ENCODE measurements at places on chromosomes 2 and 18.

- peak; percentile 14 for DNase-seq
Measured at GRCh38 chr2:64989982-64990614, 899 bp downstream of the SLC1A4 start.

GRCh38 chr2:28172114-28172898, 220.4 kb upstream of the FOSL2 start:
- DNase-seq: no peak

GRCh38 chr2:164992818-164993217, 37.5 kb upstream of the SLC38A11 start:
- peak; percentile 18 for DNase-seq

GRCh38 chr2:167890739-167891138, 356.7 kb downstream of the STK39 start:
- DNase-seq: no peak

DNA sequence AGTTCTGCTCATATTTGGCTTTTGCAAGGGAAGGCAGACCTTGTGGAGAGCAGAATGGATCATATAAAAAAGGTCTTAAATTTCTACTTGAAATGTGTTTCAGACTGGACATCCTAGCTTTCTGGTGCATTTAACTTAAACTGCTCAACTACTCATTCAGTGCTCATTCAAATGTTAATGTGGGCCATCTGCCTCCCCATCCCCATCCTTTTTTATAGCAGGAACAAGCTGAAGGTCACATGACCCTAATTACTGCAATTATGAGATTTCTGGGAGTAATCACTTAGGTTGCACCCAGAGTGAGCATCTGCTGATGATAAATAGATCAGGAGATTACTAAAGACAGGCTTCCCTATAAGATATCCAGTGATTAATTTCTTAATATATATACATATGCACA, 96.1 kb downstream of the MAP2 start:
- no peak for DNase-seq
